ENCODE measurements at places on chromosomes 1 and 21.

DNA sequence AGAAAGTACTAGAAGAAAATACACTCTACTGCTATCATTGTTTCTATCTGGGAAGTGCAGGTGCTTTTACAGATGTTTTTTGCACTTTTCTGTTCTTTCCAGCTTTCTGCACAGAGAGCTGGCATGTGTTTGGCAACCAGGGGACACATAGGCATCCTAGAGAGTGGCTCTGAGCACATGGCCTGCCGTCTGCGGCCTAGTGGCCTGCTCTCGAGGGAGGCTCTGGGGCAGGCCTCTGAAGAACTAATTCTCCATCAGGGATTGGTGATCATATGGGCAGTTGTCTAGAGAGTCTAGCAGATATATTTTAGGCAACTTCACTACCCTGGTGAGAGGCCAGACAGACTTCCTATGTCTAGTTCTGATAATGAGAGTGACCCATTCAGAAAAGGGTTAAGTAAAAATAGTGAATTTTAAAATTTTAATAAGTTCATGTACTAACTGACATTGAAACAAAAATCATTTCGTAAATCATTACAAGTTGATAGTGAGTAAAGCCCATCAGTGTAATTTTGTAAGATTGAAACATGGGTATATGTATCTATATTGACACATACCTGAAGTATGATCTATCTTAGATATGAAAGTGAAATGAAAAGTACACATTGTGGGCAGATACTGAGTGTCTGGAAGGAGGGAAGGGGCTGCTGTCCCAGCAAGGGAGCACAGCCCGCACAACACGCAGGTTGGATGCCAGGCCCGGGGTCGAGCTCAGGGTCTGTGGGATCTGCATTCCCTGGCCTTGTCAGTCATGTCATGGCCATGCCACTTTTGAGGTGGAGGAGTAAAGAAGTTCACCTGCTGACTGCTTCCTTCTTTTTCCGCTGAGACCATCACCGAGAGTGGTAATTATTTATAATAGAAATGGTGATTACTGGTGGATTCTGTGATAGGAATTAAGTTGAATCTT lies 79.8 kb downstream of the PCBP3 start:
- DNase-seq = no peak

DNA sequence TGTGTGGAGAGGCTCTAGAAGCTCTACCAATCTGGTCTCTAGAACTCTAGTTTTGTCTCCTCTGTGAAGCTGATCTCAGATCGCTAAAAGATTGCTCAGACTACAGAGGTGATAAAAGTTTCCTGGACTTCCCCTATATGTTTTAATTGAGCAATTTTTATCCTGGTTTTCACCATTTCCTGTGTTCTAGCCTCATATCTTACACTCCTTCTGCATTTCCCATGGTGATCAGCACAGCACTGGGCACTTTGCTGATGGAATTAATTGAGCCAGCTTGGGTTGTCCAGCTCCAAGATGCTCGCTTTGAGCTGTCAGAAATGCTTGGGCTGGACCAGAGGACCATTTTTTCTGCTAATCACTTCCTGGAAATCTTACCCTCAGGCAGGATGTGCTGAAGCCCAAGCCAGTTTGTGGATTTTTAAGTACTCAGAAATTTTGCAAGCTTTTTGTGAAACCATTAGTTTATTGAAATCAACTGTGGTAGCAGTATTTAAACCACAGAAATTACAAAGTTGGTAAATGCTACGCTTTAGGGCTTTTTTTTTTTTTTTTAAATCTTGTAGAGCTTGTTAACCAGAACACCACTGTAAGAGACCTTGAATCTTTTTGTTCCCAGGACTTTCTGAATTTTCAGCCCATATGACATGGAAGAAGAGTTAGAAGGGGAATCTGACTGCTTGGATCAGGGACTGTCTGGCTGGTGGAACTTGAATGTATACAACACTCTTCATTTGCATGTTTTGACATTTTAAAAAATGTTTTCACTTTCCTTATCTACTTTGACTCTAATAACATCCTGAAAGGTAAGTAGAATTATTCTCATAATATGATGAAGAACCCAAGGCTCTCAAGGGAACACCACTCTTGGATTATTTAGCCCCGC lies 28.4 kb downstream of the CD48 start:
- no peak for DNase-seq

DNA sequence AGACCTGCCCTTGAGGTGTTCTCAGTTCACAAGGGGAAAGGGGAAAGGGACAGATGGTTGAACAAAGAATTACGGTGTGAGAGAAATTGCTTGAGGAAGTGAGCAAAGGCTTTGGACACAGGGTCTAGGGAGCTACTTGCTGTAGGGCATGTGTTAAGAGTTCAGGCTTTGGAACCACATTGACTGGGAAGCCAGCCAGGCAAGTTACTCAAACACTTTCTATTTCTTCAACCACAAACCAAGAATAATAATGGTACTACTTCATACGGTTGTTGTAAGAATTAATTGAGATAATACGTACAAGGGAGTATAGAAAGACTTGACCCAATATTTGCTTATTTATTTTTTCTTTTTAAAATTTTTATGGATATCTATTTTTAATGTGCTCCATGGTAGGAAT lies 26.6 kb downstream of the AK4 start:
- DNase-seq = no peak

- no peak for DNase-seq
Observed at GRCh38 chr1:4599951-4600481, 54.4 kb upstream of the AJAP1 start.

DNA sequence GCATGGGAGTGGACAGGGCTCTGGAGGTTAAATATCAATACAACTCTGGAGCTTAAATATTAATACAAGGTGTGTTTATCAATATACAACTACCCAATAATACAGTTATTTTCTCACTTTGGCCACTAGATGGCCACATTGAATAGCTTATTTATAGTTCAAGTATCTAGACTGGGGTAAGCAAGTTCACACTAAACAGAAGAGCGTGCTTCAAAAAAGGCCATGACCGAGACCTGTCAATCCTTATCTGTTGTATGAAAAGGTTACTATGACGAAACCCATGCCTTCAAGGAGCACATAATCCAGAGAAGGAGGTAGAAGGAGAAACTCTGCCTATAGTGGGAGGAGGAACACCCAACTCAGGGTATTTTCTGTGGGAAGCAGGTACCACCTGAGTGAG lies 29.1 kb downstream of the CHML start:
- DNase-seq = peak; percentile 25

GRCh38 chr1:100028765-100029164 lies 59.0 kb downstream of the SLC35A3 start:
- DNase-seq = no peak

DNA sequence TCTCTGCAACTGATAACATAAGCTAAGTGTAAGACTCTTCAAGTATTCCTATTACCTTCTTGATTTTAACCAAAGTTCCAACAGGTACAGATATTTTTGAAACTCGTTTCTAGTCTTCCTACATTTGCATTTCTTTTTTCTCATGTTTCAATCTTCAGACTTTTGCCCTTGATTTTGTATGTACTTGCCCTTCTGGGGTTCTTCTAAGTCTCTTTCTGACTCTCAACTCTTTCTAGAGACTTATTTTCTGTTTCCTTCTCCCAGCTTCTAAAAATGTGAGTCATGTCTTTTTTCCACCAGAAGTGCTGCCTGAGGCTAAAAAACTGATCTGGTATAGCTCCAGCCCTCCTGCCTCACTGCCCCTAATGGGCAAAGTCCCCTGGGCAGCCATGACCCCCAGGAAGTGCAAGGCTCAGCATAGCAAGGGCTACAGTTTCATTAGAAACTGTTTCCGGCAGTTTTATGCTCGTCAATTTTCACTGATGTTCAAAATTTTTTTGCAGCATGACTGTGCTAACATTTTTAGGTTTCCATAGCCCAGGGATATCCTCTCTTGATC lies 265.9 kb downstream of the SEC16B start:
- DNase-seq = no peak

DNA sequence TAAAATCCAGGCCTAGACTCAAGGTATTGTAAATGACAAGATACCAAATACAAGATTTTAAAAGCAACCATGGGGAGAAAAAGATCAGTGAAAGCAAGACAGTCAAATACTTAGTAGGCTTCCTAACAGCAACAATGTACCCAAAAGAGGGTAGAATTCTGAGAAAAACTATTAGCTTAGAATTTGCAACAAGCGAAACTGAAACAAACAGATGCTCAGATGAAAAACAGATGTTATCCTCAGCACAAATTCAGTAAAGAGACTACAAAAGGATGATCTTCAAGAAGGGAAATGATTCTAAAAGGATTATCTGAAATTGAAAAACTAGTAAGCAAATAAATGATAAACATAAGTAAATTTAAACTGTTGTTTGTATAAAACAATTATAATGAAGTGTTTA lies 40.0 kb downstream of the PDC start:
- no peak for DNase-seq

DNA sequence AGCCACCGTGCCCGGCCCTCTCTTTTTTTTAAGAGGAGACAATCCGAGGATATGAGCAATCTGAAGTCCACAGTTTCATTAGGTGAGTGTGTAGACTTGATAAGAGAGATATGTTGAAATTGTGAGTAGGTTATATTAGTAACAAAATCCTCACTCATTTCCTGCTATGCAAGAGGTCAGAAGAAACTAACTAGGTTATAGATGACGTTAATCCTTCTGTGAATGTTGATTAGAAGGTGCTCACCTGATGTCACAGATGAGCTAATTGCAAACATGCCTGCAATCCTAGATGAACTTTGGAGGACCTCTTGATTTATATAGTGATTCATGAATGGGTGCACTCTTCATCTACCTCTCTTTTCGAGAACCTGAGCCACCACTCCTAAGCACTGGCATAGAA lies 29.3 kb downstream of the NTMT2 start:
- DNase-seq = no peak

DNA sequence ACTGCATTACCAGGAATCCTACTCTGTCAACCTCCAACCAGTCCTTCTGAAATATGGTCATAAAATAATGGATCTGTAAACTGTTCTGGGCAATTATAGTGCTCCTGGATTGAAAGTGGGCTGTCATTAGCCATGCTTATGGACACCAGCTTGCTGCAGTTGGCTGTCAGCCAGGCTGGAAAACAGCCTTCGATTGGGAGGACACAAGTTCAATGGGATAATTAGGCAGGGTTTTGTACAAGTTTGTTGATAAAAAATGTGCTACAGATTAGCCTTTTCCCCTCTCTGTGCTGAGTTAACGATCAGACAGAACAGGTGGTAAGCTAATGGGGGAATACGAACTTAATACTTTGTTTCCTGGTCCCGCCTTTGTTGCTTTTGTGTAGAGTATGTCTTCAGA lies 413.9 kb downstream of the DUSP10 start:
- DNase-seq = no peak

DNA sequence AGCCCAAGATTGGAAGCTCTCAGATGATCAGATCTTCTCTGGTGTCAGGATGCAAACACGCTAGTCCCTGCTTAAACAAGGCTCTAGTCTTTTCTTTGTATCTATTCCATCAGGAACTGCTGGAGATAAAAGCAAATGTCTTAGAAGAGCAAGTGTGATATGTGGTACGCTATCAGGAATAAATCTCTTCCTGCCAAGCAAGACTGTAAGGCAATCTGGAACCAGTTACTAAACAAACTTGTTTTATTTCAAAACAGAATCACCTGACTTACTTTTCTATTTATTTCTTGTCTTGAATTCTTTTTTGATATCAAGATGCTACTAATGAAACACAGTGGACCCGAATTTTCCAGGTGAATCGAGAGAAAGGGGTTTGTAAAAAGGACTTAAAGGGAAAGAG lies 139.9 kb upstream of the ZNF644 start:
- DNase-seq = no peak

- DNase-seq = no peak
Observed at GRCh38 chr1:198849093-198849492, 210.3 kb downstream of the PTPRC start.
